AG20443 (cell line): ENCODE measurements at places on chromosomes 1 and 21.
A peak's percentile ranks its signal among the peaks of the same experiment; 100 is the strongest.

- DNase-seq: no peak
Observed at GRCh38 chr21:39525129-39525528, 73.4 kb downstream of the SH3BGR start.

DNA sequence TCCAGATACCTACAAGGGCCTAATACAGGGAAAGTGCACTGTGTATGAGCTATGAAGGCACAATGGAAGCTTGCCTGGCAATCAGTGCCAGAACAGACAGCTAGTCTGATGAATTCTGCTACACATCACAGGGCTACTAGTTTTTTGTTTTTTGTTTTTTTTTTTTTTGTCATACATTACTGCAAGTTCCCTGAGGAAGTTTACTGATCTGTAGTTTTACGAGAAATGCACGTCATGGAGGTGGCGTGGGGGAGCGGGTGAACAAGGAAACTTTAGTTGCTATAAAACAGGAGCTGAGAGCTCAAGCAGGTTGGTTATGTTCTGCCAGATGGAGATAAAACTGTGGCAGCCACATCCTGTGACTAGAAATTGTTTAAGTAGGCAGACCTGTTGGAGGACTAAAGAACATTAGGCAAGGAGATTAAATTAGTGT lies 17.7 kb downstream of the PTPRC start:
- DNase-seq: no peak

DNA sequence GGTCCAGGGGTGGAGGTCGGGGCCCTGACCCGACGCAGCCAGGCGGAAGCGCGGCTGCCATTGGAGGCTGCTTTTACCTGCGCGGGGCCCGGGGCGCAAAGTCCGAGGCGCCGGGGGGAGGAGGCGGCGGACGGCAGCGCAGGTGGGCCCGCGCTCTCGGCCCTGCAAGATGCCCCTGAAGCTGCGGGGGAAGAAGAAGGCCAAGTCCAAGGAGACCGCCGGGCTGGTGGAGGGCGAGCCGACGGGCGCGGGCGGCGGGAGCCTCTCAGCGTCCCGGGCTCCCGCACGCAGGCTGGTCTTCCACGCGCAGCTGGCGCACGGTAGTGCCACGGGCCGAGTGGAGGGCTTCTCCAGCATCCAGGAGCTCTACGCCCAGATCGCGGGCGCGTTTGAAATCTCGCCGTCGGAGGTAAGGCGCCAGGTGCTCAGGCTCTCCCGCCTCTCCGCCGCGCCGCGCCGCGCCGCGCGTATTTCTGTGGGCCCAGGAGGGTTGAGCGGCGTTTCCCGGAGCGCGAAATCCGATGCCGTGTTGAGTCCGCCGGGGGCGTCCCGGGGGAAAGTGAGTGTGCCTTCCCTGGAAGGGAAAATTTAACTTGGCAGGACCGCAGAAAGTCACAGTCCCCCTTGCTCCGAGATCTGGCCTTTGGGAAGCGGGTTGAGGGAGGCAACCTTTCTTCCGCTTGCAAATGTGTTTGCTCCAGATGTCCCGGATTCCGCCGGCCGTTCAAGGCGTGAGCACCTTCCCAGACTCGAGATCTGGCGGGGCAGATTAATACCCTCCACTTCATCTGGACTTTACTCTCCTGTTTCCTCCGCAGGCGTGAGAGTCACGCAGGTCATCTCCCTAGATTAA lies at the start of gene GIPC2:
GIPC2 (plus strand) TSS at position 41 of the 853 bp plus-strand sequence; CDS start at position 170, 129 bp downstream.
- peak; percentile 47 for DNase-seq

GRCh38 chr21:36691555-36692041 lies 7.3 kb upstream of the SIM2 start:
- no peak for DNase-seq

DNA sequence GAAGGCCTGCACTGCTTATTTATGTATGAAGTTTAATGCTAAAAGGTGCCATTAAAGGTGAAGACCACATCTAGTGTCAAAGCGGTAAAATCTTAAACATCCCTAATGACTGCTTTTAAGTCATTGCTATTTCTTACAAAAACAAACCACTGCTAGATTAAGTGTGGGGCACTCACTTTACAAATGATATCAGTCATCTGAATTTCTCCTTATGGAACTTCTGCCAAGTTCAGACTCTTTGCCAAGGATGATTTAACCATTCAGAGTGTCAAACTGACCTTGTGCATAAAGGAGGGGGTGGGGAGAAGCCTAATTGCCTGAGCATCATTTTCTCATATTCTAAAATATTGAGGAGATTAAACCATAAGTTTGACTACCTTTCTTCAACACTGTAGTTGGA lies 271.5 kb downstream of the TGFB2 start:
- no peak for DNase-seq

DNA sequence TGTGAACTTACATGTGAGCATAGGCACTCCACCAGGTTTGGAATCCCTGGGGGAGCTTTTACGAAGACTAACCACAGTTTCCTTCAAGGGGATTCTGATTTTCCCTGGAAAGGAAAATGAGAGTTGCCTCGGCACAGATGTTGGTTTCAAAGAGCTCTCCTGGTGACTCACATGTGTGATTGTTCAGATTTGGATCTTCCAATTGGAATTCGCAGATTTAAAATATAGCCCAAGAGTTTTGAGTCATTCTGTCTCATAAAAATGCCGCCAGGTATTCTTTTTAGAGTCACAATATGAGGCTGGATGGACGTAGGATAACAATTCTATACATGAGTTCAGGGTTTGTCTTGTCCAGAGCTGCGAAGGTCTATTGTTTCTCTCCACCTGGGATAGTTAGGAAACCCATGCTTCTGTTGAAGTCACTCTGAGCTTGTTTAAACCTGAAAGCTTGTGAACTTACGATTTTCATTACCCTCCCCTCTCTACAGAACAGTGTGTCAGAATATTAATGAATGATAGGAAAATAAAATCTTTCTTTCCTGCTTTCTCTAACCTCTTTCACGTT lies 64.9 kb downstream of the TGFB2 start:
- DNase-seq: peak; percentile 26

GRCh38 chr1:107058245-107059032 lies 2.0 kb downstream of the PRMT6 start:
- DNase-seq: no peak

DNA sequence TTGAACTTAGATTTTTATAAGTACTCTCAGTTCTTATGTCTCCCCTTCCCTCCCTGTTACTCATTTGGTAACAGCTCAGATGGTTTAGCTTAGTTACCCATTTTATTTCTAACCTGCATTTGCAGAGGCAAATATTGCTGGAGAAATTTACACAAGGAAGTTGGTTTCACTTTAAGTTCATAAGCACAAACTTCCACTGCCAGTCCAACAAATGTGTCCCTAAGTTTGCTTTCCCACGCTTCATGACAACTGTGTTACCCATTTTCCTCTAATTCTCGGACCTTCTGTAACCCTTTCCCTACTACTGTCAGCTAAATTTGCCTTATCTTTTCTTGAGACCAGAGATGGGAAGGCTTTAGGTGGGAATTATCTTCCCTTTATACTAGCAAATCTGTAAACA lies 63.9 kb upstream of the GPR25 start:
- DNase-seq: no peak

DNA sequence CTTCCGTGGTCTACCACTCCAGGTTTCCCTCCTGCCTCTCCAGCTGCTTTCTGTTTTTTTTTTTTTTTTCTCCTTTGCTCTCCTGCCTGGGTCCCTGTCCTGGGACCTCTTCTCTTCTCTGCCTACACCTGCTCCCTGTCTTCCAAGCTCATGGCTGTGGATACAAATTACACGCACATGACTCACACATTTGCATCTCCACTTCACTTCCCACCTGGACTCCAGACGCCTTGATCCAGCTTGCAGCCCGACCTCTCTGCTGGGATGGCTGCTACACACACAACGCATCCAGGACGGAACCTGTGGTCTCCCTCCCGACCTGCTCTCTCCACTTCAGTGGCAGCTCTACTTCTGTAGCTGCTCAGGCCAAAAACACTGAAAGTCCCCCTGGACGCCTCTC lies 44.4 kb upstream of the B3GALT5 start:
- DNase-seq: no peak

GRCh38 chr1:7333620-7334019 lies 437.5 kb upstream of the VAMP3 start:
- DNase-seq: no peak

GRCh38 chr1:240582953-240583352 lies 29.0 kb downstream of the GREM2 start:
- DNase-seq: no peak

DNA sequence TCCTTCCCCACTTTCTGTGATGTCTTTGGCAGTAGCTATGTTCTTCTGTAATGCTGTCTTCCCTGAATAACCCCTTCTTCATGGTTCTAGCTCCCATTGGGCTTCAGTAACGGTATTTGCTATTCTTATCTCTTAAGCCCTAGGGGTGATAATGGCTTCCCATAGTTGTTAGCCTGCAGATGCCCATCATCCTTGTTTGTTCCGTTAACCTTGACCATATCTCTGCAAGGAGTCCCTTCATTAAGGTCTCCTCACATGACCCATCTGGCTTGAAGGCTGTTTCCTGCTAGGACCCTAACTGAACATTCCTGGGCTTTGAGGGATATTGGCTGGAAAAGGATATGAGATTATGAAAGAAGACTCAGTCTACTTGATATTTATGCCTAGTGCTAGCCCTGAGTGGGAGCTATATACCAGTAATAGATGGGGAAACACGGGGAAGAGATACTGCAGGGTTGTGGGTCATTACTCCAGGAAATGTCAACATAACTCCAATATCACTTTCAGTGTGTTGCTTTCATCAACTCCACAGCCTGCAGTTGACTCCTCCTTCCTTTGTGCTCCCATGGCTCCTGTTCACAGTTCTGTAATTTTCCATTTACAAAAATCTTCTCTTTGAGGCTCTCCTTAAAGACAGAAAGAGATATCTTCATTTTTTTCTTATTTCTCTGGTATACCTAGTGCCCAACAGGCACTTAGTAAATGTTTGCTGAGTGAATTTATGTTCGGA lies 2.5 kb downstream of the MR1 start:
- no peak for DNase-seq

DNA sequence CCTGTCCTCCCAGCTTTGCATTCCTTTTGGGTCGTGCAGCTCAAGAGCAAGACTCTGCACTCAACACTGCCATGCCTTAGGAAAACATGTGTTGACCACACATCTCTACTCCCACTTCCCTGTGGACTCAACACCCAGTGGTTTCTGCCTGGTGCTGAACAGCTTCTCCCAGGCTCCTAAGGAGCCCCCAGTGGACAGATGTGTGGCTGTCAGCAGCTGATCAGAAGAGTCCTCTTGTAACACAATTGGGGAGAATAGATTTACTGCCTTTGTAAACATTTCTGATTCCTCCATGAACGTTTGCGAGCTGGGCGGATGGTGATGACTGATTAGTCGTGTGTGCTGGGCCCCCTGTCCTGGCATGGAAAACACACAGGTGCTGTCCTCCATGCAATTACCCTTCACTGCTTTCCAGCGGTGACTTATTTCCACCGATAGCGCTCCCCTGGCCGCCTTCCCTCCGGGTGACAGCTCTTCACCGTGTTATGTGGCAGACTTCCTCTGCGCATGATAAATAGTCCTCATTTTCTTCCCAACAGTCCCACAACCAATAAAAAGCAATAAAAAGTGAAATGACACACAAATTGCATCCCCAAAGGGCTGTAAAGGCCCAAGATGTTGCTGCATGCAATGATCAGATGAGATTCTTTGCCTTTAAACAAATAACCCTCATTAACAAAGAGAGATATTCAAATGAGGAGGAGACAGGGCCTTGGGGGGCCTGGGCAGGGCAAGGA lies 249.4 kb upstream of the AJAP1 start:
- DNase-seq: no peak

GRCh38 chr1:19684677-19685076 lies 20.0 kb downstream of the HTR6 start:
- DNase-seq: no peak

- peak; percentile 33 for DNase-seq
Observed at GRCh38 chr1:62417351-62417999, 19.4 kb upstream of the USP1 start.

DNA sequence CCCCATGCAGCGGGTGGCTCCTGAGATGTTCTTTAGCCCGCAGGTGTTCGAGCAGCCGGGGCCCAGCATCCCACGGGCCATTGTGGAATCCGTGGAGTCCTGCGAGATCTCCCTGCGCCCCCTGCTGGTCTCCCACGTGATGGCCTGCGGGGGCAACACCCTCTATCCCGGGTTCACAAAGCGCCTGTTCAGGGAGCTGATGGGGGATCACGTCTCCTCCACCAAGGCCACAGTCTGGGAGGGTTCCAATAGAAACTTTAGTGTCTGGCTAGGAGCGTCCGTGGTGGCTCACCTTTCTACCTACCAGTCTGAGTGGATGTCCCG lies 71.0 kb downstream of the ACTL8 start:
- DNase-seq: peak; percentile 87

DNA sequence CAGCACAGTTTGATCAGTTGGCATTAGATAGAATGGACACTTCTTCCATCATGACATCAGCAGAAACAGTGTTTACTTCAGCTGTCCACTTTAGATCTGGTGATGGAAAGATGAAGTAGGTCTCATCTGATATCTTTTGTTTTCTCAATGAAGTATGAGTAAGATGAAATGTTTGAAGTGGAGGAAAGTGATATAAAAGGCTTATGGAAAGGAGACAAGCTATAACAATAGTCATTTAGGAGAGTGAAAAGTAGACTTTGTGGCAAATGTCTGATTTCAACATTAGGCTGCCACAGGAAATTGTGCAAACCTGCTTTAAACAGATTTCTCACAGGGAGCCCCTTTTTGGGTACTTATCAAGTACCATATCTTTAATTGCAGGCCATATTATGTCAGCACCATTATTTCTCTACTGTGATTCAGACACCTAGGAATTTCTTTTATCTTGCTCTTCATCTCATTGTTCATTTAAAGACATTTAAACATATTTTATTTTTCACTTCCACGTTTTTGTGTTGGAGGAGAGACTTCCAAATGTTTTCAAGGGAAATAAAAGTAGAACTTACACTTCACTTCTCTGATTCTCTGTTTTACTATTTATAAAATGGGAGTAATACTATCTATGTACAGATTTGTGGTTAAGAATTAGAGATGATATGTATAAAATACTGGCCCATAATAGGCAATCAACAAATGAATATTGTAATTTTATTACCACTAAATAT lies 18.1 kb downstream of the PDC start:
- no peak for DNase-seq

DNA sequence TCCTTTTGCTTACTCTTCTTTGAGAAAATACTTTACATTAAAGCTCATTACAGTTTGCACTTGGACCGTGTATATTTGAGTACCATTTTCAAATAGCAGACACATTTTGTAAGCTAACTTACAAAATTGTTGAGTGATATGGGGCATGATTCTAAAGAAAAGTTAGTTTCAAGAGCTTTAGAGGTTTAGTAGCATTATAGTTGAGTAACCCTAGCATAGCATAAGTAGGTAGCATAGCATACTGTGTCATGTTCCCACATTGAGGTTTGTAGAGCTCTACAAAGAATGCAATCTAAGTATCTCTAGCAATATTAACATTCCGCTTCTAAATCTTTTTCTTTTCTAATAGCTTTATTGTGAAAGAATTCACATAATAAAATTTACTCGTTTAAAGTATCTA lies 92.0 kb downstream of the ITSN1 start:
- DNase-seq: no peak
